GM23248 (cell line): ENCODE measurements at places on chromosomes 7 and 10.

- DNase-seq: no peak
Observed at GRCh38 chr10:78567680-78568455, 500.9 kb upstream of the ZMIZ1 start.

GRCh38 chr10:17115683-17116082, 13.9 kb downstream of the CUBN start:
- DNase-seq: peak; percentile 65

- DNase-seq: no peak
Observed at GRCh38 chr10:72274213-72274729, 547 bp downstream of the DDIT4 start.

GRCh38 chr10:97762056-97762455, 9.7 kb downstream of the SFRP5 start:
- DNase-seq: no peak

GRCh38 chr10:103680869-103681236, 174.5 kb downstream of the SH3PXD2A start:
- DNase-seq: peak; percentile 75

DNA sequence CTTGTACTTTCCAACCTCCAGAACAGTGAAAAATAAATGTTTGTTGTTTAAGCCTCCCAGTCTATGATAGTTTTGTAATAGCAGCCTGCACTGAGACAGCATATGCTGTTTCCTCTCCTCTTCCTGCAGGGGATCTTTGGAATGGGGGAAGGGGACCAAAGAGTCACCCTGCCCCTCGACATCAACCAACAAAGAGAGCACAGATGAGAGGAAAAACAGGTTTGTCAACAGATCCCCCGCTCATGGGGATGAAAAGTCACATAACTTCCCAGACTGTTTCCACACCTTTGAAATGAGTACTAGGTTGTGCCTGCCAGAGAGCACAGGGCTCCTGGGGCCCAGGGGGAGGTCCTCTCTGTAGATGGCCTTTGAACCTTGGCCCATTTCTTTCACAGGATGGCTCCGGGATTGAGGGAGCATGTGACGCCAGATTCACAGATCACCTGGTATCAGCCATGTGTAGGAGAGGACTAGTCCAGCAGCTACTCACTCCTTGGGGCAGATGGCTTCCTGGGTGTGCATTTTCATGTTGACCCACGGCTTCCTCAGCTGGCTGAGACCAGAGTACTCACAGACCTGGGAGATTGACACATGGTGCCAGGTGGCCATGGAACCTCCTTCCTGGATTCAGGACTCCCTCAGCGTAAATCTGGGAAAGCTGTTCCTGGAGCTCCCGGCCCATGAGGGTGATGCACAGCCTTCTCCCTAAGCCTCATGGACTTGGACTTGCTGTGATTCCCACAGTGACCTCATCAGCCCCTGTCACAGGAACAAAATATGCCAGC, 125.6 kb downstream of the CXCL12 start:
- no peak for DNase-seq

DNA sequence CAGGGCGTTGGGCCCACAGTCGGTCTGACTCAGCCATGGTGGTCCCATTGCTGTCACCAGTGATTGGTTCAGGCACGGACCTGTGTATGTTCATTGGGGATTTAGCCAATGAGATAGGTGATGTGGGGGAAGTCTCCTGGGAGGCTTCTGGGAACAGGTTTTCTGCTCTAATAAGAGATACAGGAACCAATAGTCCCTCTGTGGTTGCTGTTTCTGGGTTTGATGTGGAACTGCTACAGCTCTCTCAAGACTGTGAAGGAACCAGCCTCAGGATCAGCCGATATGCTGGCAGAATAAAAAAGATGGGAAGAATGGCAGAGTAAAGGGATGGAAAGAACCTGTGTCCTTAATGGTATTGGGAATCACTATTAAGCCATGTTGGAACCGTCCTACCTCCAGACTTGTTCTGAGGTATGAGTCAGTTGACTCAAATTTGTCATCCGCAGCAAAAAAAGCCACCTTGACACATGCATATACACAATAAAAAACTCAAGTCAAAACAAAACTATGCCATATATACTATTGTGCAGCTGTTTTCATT, 70.6 kb downstream of the MCMBP start:
- peak; percentile 14 for DNase-seq

- DNase-seq: no peak
Observed at GRCh38 chr7:105814481-105814880, 61.9 kb downstream of the ATXN7L1 start.

DNA sequence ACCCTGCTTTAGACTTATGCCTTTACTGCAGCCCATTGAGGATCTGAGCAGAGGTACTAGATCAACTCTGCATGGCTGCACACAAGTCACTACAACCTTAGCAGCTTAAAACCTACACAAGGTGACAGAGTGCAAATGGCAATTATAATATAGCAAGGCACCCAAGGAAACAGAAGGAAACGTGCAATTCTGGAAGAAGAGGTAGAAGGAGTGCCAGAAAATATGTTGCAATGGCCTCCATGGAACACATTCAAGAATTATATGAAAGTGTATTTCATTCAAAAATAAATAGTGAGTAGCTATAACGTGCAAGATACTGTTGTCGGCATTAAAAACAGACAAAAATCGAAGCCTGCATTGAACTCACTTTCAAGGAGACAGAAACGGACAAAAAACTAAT, 2.9 kb upstream of the AKR1C8 start:
- DNase-seq: no peak

DNA sequence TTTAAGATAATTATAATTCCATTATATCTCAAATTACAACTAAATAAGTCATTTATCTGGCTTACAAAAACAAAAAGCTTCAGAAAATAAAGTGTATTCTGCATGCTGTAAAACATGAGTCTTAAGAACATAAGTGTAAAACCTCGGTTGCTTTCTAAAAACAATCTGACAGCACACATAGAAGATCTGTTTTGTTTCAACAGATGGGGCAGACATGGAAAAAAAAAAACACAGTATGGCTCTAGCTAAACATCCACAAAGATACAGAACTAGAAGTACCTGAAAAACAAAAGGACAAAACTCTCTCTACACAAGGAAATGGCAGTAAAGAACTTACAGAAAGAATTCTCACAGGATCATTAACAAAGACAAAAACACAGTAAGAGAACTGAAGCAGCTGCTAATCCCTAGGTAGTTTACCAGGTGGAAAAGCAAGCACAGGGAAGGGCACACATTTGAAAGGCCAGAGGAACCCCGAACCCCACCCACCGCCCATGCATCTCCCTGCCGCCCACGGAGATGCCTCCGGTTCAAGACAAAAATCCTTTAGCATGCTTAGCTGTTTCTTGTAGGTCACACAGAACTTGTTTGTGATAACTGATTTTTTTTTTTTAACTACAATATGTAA, 42.5 kb downstream of the DLD start:
- DNase-seq: no peak
